ENCODE measurements at places on chromosomes 7 and 10.

DNA sequence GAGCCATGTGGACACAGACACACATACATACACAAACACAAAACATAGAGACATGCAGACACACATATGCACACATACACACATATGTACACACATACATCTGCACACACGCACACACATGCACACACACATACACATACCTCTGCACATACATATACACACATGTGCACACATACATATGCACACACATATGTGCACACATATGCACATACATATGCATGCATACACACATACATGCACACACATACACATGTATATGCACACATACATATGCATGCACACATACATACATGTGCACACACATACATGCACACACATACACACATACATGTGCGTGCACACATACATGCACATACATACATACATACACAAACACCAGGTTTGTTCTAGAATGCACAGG is 236.3 kb upstream of the FOXK1 start:
- no peak for DNase-seq

- peak; percentile 22 for DNase-seq
Measured at GRCh38 chr7:151503902-151504714, 15.6 kb downstream of the RHEB start.

GRCh38 chr10:124616040-124616835 is 127.9 kb downstream of the FAM53B start:
- DNase-seq = no peak

- DNase-seq = no peak
Measured at GRCh38 chr7:11551470-11551869, 280.5 kb downstream of the THSD7A start.

All from non-pigmented ciliary epithelial cell (primary cell).